NCI-H82 (cell line): ENCODE measurements at places on chromosomes 7 and 10.

DNA sequence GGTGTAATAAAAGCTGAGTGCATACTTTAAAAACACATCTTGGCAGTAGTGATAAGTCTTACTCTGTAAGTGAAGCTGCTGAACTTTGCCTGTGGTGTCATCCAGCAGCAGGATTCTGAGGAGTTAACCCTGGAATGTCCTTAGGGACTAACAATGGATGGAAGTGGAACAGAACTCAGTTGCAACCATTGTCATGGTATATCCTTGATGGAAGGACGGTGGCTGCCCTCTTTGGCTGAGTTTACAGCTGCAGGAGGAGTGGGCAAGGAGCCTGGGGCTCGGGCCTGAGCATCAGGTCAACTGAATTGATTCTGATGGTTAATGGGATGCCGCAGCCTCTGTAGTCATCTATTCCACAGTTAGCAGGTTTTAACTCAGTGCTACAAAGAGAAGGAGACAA lies 56.2 kb downstream of the MRC1 start:
- no peak for DNase-seq

- peak; percentile 48 for DNase-seq
These were observed 53.6 kb upstream of the TMEM72 start for GRCh38 chr10:44857363-44858016.

- DNase-seq: no peak
These were observed 82.6 kb downstream of the PIP4K2A start for GRCh38 chr10:22631646-22632278.

- peak; percentile 97 for DNase-seq
These were observed 15.1 kb downstream of the PSAP start for GRCh38 chr10:71835671-71836595.

DNA sequence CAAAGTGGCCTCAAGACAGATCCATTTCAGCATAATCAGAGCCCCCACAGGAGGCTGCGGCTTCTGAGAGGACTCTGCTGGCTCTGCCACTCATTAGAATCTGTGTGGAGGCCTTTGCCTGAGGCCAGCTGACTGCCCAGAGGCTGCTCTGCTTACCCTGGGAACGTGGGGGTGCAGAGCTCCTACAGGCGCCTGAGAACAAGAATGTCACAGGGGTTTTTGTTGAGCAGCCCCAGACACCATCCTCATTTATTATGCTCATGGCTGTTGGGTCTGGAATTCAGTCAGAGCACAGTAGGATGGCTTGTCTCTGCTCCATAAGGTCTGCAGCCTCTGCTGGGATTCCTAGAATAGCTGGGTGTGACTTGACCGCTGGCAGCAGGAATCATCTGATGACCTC lies 101.8 kb upstream of the GDF10 start:
- DNase-seq: no peak

DNA sequence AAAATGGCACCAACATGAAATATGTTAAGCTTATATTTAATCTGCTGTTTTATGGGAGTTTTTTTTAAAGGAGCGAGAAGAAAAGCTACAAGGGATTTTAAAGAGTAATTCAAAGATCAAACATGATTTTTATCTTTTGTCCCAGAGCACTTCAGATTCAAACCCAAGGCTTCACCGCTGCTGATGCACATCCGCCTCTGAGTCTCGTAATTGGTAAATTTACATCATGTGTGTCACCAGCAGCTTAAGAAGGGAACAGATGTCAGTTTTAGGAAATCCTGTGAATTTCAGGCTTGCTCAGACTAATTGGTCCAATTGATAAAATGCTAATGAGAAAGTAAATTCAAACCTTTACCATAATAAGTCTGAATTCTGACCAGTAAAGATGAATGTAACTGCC lies 406.3 kb downstream of the GFRA1 start:
- DNase-seq: peak; percentile 81
